ENCODE measurements at places on chromosomes 3 and 15.

- DNase-seq, result no peak
Observed at GRCh38 chr15:77853910-77854309, 221.2 kb upstream of the LINGO1 start.

DNA sequence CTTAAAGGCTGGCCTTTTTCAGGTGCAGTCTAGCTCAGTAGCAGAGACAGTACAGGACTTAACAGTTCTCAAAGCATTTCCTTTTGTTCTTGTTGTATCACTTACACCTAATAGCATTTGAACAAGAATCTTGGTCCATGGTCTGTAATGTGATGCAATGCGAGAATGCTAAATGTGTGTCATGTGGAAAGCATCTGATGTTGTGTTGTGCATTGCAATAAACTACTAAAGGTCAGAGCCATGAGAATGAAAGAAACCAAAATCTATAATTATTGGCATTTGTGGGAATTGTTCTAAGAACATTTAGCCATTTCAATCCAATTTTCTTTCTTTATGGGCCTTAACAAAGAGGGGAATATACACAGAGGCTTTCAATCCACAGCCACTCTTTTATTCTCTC, 324.5 kb upstream of the ROBO2 start:
- DNase-seq, result no peak

GRCh38 chr3:12643010-12643380, 20.9 kb downstream of the RAF1 start:
- DNase-seq, result no peak

DNA sequence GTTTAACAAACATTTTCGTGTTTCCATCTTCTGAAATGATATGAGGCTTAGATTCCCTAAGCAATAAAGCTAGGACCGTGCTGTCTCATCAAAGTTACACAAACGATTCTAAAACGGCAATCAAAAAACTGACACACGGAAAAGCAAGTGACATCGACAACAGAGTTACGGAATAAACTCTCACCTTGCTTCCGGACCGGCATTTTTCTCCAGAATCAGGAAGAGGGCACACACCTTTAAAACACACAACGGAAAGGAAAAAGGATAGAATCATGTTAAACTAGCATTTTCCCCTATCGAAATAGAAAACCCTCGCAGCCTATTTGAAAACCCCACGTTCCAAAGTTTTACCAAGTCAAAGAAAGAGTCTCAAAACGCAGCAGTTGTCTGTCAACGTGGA, 1.4 kb downstream of the DLG1 start:
- DNase-seq, result no peak

- no peak for DNase-seq
Observed at GRCh38 chr3:39419742-39420315, 13.3 kb downstream of the RPSA start.

GRCh38 chr3:146781059-146781458, 175.9 kb upstream of the PLSCR5 start:
- no peak for DNase-seq

- DNase-seq, result no peak
Observed at GRCh38 chr3:98972155-98972554, 70.7 kb upstream of the DCBLD2 start.

- no peak for DNase-seq
Observed at GRCh38 chr3:79040701-79041100, 727.1 kb downstream of the ROBO1 start.

DNA sequence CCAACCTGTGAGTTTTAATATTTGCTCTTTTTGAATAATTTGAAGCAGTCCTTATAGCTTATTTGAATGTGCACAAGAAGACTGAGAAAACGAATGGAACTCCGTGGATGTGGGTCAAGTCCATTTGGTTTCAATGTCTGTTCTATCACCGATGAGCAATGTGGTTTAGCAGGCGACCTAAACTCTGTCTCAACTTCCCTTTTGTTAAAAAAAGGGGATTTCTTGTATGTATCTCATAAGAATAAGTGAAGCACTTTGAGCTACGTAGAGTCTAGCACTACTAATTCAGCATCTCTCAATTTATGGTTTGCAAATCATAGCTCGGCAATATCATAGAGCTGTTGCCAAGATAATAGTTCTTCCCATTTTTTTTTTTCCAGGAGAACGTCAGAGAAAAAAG, 4.6 kb upstream of the SKIL start:
- no peak for DNase-seq

GRCh38 chr3:9886328-9886727, 4.1 kb upstream of the JAGN1 start:
- DNase-seq, result no peak

DNA sequence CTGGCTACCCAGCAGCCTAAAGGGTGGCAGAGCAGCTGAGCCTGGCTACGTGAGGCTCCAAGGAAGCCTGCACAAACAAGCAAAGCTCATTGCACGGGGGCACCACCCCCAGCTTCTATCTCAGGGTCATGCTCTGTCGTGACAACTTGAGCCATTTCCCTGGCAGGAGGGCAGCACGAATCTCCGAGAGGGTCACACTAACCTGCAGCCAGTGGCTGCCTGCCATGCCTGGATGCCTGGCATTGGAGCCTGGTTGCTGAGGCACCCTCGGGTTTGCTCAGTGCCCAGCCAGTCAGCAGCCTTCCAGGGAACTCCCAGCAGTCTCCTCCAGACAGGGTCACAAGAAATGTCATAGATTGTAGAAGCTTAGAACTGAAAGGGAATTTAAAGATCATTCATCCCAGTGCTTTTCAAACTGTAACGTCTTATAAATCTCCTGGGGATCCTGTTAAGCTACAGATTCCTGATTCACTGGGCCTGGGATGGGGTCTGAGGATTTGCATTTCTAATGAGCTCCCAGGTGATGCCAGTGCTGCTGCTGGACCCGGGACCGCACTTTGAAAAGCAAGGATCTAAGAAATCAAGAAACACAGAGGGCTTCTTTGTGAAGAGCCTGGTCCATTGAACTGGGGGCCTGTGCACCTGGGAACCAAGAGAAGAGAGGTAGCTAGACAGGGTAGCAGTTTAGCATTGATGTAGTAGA, 48.4 kb downstream of the TMEM266 start:
- DNase-seq, result no peak

GRCh38 chr15:70633991-70634390, 129.4 kb downstream of the UACA start:
- no peak for DNase-seq

DNA sequence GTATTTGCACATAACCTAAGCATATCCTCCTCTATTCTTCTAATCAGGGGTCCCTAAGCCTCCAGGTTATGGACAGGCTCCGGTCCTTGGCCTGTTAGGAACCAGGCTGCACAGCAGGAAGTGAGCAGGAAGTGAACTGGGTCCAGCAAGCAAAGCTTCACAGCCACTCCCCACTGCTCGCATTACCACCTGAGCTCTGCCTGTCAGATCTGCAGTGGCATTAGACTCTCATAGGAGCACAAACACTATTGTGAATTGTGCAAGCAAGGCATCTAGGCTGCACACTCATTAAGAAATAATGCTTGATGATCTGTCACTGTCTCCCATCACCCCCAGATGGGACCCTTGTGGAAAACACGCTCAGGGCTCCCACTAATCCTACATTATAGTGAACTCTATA, 9.8 kb downstream of the MSL2 start:
- no peak for DNase-seq

- DNase-seq, result no peak
Observed at GRCh38 chr3:112967828-112968227, 7.1 kb downstream of the CD200R1 start.

GRCh38 chr3:123283074-123283473, 81.3 kb downstream of the SEC22A start:
- DNase-seq, result no peak

DNA sequence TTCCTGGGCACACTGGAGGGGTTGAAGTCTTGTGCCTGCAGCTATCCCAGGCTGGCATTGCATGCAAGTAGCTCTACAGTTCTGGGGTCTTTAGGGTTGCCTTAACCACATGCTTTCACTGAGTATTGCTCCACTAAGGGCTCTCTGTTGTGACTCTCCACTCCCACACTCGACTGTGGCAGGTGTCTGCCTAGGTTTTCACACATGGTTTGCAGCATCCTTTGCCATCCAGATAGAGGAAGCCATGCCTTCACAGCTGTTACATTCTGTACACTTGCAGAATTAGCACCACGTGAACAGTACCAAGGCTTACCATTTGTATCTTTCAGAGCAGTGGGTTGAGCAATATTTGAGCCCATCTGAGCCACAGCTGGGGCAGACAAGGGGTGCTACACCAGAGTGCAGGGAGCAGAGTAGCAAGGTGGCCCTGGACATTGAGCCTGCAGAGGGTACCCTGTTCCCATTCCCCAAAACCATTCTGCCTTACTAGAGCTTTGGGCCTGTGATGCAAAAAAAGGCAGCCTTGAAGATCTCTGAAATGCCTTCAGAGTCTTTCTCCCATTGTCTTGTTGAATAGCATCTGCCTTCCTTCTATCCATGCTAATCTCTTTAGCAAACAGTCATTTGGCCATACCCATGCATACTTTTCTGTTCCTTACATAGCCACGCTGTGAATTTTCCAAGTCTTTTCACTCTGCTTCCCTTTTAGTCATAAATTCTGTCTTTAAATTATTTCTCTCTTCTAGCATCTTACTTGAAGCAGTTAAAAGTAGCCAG, 95.2 kb upstream of the PLCL2 start:
- no peak for DNase-seq

DNA sequence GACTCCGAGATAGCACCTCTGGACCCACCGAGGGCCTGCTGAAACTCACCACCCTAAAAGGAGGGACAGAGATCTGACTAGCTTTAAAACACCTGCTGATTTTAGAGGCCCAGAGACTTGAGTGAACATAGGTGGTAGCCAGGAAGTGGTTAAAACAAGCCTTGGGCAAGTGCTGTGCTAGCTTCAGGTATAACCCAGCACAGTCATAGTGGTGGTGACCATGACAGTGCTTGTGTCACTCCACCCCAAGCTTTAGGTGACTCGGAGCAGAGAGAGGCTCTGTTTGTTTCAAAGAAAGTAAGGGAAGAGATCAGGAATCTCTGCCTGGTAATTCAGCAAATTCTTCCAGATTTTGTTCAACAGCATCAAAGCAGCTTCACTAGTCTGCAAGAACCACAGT, 641.1 kb upstream of the BCHE start:
- no peak for DNase-seq

DNA sequence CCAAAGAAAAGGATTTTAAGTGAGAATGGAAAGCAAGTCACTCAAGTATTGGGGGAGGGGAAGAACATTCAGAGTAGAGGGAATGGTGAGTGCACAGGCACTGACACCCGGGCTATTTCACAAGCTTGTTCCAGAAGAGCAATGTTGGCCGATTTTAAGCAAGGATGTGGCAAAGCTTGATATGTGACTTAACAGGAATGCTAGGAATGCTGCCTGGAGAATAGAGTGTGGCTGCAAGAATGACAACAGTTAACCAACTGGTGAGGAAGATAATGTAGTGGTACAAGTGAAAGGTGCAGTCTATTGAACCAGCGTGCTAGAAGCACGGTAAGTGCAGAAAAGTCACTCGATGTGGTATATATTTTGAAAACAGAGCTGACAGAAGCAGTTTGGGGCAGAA, 6.2 kb upstream of the CCDC80 start:
- no peak for DNase-seq

- no peak for DNase-seq
Observed at GRCh38 chr3:43366481-43366880, 80.1 kb downstream of the SNRK start.

- DNase-seq, result no peak
Observed at GRCh38 chr3:49183873-49184272, 12.5 kb downstream of the KLHDC8B start.

GRCh38 chr3:100613721-100614390, 4.5 kb downstream of the ADGRG7 start:
- no peak for DNase-seq

GRCh38 chr3:177820683-177821316, 623.5 kb upstream of the TBL1XR1 start:
- no peak for DNase-seq

GRCh38 chr15:89198196-89198595, 23.2 kb downstream of the RLBP1 start:
- no peak for DNase-seq

Data from stimulated activated CD4-positive, alpha-beta T cell treated with anti-CD3 and anti-CD28 coated beads, Interleukin-2, amount 100 ng/mL, for 24 hours (primary cell).